ENCODE measurements at places on chromosomes 1 and 21.
A peak's percentile ranks its signal among the peaks of the same experiment; 100 is the strongest.

GRCh38 chr1:206842854-206843253, 22.6 kb upstream of the IL20 start:
- no peak for DNase-seq

DNA sequence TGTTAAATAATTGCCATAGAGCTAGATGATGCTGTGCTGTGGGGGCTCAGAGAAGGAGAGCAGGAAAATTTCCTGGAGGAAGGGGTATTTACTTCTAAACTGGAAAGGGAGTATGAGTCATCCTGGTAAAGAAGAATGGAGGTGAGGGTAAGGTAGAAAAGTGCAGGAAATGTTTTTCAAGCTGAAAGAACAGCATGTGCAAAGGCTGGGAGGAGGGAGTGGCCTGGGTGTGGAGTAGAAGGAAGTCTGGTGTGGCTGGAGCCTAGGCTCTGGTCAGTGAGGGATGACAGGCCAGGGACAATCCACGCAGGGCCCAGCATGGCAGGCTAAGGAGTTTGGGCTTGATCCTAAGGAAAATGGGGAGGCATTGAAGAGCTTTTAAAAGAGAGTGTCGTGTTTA, 45.9 kb downstream of the MATN1 start:
- DNase-seq: no peak

DNA sequence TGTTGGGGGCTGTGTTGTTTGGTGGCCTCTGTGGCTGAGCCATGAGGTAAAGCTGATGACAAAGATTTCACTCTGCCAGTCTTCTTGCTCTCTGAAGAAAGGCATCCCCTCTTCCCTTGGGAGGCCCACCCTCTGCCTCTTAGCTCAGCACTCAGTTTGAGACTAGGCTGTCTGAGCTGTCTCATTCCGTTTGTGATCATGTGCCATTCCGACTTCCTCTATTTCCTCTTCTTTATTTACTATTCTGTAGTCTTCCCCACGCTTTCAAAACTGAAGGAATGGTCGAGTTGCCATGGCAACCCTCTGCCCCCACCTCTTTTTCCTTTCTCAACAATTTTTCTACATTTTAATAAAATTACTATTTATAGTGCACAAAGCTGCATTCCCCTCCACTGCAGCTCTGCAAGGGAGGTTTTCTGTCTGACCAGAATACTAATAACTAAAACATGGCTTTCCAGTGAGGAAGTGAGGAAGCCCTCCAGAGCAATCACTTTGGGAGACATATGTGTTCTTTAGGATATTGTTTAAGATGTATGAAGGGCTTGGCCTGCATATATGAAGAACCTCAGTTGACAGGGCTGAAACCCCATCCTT, 30.8 kb downstream of the KCNA3 start:
- peak; percentile 12 for DNase-seq

GRCh38 chr1:50084389-50084788, 24.3 kb upstream of the ELAVL4 start:
- no peak for DNase-seq

DNA sequence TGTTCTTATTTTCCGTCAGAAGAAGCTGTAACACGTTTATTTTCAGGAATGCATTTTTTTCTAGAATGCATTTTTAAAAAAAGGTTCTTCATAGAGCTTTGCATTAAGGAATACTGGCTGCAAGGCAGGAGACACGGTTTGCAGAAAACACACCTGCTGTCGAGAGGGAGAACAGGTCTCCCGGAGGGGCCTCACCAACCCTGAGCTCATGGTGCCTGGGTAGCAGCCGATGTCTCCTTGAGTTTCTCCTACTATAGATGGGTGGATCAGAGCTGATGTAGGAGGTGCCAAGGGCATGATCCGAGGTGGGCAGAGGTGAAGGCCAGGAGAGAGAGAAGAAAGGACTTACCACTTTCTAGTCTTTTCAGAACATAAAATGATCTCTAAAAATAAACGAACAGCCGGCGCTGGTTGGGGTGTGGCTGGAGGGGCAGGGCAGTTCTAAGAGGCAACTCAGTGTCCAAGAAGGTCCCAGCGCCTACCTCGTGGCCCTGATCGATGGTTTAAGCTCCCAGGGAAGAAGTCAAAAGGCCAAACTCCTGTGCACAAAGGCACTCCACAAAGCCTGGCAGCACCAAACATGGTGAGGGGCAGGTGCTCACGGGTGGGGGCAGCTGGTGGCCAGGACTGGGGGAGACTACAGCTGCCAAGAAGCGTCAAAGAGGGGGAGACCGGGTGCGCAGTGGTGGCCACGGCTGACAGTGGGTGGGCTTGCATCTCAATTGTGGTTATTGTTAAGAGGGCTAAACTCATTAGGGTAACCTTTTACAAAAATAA, 12.2 kb downstream of the MORN1 start:
- no peak for DNase-seq

- DNase-seq: peak; percentile 30
Measured at GRCh38 chr1:117368116-117369108, 1.2 kb downstream of the MAN1A2 start.

DNA sequence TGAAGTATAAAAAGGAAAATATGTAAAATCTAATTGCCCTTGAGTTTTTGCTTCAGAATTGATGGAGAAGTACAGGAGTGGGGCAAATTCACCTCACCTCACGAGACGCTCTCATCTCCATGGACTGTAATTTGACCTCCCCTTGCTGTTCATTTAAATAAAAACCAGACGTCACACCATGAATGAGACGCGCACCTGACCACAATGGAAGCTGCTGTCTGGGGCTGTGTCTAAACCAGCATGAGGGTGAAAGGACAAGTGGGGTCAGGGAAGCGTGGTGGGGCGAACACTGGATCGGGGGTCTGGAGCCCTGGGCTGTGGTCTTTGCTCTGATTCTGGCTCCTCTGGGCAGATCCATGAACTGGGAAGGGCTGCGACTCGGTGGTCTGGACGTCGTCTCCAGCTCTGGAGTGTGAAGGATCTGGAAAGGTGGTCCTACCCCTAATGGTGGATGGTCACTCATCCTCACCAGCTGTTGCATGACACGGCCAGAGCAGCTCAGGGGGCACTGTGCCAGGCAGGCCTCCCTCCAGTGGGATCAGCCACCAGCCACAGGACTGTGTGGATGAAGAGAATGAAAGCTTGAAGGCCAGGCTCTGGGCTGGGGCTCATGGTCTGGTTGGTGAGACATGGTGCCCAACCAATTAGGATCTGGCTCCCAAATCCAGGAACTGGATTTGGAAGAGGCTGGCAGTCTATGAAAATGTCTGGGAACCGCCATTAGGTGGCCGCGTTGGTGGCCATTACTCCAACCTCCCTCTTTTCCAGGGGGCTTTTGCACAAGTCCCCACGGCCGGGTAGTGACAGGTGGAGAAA, 728.6 kb downstream of the PTPRU start:
- DNase-seq: no peak

- DNase-seq: peak; percentile 18
Measured at GRCh38 chr1:164559342-164560051, 513 bp downstream of the PBX1 start.

- no peak for DNase-seq
Measured at GRCh38 chr1:8409606-8410005, 91.7 kb downstream of the SLC45A1 start.

DNA sequence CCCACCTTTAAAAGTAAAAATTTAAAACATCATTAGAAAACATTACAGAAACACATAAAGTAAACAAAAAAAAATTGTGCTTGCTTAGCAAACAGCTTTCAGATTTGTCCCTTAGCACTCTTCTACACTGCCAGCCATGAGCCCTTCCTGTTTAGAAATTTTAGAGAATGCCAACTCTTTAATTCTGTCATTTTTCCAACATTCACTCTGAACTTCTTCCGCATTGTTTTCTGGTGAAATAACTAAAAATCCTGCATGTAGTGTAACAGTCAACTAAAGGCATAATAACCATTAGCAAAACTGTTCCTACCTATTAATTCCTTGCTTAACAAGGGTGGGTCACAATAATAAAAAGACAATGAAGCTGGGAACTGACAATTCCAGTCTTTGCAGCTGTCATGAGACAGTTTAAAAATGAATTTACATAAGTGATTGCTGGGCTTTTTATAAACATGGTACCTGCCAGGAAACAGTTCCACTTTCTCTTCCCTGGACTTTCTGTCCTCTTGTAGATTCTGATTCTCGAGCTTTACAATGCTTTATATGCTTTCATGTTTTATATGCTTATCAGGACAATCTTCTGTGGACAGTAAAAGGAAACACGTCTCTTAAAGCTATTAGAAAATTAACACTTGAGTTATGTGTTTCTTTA, 19.0 kb downstream of the GNG12 start:
- peak; percentile 48 for DNase-seq

GRCh38 chr1:106249365-106249764, 807.1 kb upstream of the PRMT6 start:
- DNase-seq: no peak

DNA sequence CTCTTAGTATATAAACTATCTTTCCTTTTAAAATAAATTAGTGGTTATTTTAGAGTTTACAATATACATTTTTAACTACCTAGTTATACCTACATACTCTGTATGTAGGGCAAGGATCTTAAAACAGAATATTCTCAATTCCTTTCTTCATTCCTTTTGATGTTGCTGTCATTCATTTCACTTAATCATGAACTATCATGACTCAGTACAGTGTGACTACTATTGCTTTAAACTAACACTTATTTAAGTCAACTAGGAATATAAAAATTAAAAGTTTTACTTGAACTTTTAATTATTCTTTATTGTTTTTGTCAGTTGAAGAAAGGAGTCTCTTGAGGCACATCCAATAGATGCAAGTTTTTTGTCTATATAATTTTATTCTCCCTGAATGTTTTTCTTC, 726.4 kb downstream of the BRINP3 start:
- DNase-seq: no peak

DNA sequence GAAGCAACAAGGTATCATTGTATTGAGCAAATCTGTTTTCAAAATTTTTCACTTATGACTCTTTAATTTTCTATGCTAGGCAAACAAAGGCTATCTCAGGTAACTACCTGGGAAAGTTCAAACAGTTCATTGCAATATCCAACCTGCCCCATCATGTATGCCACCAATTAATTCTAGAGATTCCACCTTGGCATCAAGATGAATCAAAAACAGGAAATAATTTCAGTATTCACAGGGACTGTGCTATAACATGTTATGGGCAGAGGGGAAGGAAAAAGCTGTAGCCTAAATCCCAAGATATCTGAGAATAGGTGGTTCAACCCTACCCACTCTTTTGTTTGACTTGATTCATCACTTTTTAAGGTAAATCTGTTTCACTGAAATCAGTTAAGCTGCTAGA, 67.5 kb upstream of the SH3GLB1 start:
- DNase-seq: no peak

DNA sequence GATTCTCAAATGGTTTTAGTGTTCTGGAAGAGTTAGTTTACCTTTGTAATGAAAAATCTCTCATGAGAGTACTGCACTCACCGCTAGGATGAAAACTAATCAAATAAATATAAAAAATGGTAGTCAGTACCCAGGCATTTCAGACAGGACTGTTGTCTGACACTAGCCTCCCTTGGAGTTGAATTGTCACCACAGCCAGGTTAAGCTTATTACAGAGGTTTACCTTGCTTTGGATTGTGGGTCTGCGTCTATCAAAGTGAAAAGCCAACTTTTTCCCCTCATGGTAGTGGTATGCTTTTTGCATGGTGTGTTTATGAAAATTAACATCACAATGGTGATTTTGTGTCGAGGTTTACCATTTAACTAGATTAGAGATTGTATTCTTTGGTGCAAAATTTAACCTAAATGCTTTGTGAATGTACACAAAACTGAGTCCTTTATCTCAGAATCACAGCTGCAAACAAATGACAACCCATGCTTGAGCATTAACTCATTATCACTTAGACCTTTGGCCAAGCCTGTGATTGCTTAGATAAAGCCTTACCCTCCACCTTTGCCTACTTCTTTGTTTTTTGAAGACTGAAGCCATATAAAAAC, 20.1 kb downstream of the RAP1A start:
- DNase-seq: no peak

DNA sequence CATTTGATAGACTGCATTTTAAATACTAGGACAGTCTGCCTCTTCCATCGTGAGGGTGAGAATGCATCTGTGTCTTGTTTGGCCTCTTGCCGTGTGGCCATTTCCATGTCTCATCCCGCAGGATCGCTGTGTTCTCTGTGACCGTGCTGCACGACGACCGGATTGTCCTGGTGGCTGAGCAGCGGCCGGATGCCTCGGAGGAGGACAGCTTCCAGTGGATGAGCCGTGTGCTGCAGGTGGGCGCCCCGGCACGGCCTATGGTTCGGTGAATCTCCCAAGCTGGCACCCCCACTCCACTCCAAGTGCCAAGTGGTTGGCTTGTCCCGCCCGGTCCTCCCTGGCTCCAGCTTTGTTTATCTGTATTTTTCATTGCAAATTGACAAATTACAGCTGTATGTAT, 55.2 kb downstream of the S100B start:
- no peak for DNase-seq

- DNase-seq: no peak
Measured at GRCh38 chr1:67614511-67614934, 70.5 kb upstream of the GADD45A start.

DNA sequence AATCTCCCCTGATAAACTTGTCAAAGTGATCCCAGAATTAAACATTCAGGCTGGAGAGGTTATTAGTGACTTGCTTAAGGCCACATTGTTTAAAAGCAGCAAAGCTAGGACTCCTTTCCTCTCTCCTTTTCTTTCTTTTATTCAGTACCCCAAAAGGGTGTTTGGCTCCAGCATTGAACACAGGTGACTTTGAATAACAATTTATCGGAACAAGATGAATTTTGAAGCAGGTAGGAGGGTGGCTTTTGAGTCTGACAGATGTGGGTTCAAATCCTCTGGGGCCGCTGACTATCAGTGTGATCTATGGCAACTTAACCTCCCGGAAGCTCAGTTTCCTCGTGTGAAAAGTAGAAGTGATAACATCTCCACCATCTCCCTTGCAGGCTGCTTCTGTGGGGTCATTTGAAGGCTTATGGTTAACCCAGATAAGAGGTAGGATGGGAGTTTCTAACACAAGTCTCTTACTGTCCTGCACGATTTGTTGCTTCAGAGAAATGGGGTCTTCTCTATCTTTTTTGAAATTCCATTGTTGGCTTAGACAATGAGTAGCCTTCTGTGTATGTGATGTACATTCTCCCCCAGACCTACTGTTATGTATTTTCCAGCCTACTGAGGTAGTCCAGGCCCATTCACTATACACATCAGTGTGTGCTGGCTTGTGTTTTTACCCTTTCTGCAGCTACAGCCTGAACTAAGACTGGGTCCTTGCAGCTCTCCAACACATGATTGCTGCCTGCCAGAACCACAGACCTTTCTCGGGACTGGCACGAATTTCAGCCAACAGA, 29.0 kb downstream of the JUN start:
- DNase-seq: no peak

GRCh38 chr1:32724678-32725614, 22.4 kb upstream of the SYNC start:
- DNase-seq: peak; percentile 89

DNA sequence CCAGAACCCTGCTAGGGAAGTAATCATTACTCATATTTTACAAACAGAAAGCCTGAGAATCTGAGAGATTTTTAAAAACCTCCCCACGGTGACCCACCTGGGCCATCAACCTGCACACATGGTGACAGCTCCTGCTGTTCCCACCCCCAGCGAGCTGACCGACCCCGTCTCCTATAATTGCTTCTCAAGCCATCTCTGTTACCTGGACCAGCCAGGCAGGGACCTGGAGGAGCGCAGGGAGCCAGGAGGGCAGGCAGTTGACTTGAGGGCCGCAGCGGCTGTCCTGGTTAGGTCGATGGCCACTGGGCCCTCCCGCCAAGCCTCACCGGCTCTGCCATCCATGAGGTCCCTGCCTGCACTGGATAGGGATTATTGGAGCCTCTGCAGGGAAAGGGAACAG, 7.7 kb downstream of the TFF2 start:
- no peak for DNase-seq

Measured in dermis microvascular lymphatic vessel endothelial cell (primary cell).